ENCODE measurements at places on chromosomes 4 and X.

DNA sequence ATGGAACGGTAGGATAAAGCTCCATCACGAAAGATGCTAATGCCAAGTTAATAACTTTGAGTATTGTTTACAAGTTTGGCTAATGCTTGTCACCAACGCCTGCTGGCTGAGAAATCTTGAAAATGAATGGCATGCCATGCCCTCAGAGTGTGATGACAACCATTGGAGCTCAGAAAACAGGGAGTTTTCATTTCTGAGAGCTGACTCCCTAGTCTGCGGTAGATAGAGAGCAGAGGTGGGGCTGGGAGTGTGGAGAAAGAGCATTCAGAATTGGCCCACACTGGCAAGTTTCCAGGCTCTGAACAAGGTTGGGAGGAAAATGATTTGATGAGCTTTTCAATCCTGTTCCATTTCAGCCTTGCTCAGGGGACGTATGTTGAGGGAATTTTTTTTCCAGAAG lies 183.9 kb downstream of the CPEB2 start:
- no peak for DNase-seq

GRCh38 chr4:27720010-27720766 lies 859.5 kb downstream of the STIM2 start:
- no peak for DNase-seq

GRCh38 chr4:176273736-176274135 lies 4.7 kb upstream of the ASB5 start:
- no peak for DNase-seq

GRCh38 chrX:65601530-65602220 lies 65.8 kb upstream of the MSN start:
- peak; percentile 53 for DNase-seq

DNA sequence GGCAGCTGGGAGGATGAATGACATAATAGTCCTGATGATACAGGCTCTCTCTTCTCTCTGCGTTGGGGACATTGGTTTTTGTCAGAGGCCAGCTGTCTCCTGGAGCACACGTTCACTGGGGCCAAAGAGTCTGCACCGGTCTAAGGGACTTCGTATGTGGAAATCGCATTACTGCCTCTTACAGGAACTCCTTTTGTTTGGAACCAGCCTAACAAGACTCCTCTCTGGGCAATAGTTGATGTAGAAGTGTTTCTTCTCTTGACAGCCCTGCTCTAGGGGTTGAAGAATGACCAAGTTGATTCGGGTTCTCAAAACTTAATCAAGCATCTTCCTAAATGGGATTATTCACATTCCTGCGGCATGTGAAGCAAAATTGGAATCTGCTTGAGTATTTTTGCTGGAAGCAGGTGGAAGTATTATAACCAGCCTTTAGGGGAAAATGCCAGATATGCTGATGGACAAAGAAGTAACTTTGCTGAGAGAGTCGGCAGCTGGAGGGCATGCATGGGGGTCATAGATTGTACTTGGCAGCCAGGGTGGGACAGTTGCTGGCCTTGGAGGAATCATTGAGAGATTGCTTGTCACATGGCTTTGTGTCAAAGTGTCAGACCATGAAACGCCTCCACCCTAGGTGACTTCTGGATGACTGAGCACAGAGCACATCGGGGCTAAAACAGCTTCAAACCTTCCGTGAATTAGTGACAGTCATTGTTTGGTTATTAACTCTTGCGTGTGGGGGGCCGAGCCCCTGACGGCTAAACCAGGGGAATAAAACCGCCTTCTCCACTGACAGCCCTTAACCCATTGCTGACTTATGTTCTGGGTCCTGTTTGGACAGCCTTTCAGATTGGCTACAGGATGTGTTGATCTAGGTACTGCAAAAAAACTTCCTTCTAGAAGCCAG lies 34.4 kb upstream of the SLC34A2 start:
- no peak for DNase-seq

- no peak for DNase-seq
Observed at GRCh38 chrX:52923781-52924241, 26.7 kb downstream of the FAM156B start.

- DNase-seq, result no peak
Observed at GRCh38 chrX:85288992-85289723, 45.4 kb downstream of the ZNF711 start.

DNA sequence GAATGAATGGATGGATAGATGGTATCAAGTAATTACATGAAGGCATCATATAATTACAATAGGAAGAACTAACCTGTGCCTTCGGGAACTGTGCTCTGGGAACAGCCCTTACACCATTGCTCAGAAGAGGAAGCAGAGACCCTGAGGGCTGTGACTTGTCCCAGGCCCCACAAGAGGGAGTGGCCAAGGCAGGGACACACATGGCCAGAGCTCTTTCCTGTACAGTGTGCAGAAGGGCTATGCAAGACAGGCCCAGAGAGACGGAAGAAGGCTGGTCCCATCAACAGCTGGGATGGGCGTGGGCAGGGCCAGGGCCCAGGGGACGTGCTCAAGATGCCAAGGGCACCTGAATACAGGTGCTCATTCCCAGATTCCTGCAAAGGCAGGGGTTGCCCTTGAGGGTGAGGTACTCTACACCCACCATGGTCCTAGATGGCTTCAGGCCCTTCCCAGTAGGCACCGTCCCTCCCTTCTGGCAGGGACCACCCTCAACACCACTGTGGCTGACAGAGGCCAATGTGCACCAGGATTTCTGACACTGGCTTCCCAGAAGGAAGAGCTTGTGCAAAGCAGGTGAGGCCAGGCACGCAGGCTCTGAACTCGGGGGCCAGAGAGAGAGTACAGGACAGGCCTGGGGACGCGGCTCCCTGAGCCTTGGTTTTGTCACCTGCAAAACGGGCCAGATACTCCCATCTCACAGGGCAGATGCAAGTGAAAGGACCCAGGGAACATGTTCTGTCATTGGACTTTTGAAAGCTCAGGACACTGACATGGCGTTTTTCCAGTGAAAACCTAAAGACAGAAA lies 1.7 kb downstream of the EVC2 start:
- DNase-seq, result no peak

GRCh38 chrX:111387470-111388070 lies 24.4 kb downstream of the DCX start:
- no peak for DNase-seq

GRCh38 chr4:1474126-1475090 lies 68.2 kb upstream of the NKX1-1 start:
- DNase-seq, result no peak

GRCh38 chr4:118557298-118557851 lies 127.8 kb upstream of the METTL14 start:
- no peak for DNase-seq
